ENCODE measurements at places on chromosomes 12 and 14.

DNA sequence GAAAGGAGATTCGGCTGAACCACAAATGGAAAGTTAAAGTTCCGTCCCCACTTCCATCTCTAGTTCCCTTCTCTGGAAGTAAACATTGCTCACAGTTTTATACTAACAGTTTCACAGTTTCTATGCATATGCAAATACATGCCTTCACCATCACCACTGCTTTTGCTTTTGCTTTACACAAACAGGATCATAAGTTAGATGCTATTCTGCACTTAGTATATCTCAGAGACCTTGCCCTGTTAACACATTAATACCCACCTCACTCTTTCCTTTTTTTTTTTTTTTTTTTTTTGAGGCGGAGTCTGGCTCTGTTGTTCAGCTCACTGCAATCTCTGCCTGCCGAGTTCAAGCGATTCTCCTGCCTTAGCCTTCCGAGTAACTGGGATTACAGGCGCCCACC lies 890 bp downstream of the TEP1 start:
- DNase-seq, result peak; percentile 24

DNA sequence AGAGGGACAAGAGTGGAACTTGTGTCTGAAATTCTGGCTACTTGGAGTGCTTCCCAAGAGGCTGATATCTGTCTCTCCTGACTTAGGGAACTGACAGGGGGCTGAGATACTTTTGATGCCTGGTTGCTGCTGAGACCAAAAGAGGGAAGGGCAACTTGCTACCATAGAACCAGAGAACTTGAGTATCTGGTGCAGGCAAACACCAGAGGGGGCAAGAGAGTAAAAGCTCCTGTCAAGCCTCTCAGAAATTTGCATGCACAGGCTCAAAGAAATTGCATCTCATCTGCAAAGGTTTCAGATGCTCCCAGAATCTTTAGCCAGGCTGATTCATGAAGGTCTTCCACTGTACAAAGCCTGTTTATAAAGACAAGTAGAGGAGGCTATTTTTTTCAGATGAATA lies 391.3 kb upstream of the FOXG1 start:
- peak; percentile 54 for DNase-seq

GRCh38 chr12:78820946-78821345 lies 43.6 kb upstream of the SYT1 start:
- DNase-seq, result no peak

DNA sequence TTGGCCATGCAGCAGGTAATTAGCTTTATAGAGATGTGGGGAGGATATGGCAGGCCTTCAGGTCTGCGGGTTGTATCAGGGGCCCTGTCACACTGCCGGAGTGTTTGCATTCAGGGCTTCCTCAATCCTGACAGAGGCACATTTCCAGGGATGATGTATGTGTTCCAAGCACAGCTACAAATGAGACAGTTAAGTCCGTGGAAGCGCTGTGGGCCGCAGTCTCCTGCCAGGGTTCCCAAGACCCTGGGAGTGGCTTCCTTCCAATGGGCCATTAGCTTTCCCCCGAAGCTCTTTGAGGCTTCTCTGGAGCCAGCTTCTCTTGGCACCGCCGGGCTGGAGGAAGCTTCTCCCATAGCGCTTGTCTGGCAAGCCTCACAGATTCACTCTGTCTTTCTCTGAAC lies 1524.7 kb upstream of the TMEM132C start:
- DNase-seq, result peak; percentile 45

DNA sequence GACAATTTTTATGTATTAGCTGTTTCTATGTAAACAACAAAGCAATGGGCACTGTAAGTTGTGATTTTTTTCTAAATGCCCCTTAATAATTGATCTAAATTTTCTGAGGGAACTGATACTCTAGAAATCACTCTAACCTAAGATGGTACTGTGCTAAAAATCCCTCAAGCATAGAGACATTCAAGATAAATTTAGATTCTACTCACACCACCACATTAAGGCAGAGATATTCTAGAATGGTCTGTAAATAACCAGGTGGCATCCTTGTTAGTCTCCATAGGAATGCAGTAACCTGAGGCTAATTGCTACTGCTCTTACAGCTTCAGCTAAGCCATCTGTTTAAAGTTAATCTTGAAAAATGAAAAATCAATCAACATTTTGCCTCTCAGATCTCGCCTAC lies 87.3 kb downstream of the SLC41A2 start:
- no peak for DNase-seq

GRCh38 chr14:89927186-89927865 lies 27.2 kb downstream of the EFCAB11 start:
- no peak for DNase-seq

DNA sequence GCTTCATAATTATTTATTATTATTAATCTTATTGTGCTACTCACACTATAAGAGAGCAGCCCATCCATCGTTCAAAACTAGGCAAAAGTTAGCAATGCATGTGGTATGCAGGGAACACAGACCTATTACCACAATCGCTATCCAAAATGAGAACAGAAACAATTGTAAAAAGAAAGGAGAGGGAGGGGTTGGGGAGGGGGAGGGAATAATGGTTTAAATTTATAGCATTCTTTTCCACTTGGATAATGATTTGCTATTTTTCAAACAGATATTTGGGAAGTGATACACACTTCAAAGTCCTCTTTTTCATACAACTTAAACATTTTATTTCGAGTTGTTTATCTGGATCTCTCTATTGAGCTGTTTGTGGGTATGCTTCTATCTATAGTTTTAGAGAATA lies 248.6 kb upstream of the SOX5 start:
- peak; percentile 79 for DNase-seq

- no peak for DNase-seq
Observed at GRCh38 chr12:113136128-113136989, 798 bp upstream of the RASAL1 start.

DNA sequence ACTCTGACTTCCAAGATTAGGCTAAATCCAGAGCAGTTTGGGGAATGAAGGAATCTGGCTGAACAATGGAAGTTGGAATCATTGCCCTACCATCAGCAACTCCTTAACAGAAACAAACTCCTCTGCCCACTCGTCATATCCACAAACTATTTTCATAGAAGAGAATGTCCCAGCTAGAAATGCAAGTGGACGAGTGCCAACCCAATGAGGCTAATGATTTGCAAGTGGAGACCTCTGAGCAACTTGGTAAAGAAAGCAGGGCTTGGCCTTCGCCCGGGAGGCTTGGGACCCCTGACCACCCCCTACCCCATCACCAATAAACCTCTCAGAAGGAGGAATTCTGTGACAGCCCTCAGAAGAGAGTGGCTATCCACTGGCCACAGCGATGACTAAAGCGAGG lies 40.0 kb upstream of the DDX11 start:
- DNase-seq, result no peak

DNA sequence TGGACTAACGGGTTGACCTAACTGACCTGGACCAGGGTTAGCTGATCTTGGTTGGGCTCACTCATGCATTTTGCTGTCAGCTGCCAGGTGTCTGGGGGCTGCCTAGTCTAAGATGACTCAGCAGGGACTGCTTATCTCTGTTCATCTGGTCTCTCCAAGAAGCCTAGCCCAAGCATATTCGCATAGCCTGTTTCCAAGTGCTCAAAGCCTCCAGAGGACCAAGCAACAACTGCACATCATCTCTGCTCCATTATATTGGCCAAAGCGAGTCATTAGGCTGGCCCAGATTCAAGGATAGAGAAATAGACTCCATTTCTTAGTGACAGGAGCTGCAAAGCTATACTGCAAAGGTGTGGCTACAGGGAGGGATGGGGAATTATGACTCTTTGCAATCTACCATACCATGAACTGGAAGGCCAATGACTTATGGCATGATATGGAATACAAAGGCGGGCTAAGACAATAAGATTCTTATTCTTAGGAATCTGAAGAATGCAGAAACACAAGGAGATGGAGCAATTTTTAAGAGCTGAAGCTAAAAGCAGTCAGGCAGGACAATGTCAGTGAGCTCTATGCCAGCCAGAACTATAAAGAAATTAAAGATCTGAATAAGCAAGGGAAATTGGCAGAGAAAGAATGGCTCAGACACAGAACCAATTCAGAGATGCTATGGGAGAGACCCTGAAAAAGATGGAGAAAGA lies 194.6 kb upstream of the FSCB start:
- DNase-seq, result no peak

DNA sequence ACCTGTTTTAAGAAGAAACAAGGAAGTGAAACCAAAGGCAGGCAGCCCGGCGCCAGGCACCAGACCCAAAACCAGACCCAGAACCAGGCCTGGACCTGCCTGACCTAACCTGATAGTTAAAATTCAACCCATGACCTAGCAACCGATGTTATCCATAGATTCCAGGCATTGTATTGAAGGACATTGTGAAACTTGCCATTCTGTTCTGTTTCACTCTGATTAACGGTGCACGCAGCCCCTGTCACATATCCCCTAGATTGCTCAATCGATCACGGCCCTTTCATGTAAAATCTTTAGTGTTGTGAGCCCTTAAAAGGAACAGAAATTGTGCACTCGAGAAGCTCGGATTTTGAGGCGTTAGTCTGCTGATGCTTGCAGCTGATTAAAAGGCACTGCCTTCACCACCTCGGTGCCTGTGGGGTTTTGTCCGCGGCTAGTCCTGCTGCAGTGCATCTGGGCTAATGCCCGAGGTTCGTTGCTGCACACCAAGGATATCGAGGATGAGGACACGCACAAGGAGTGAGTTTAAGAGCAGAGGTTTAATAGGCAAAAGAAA lies 262.5 kb upstream of the TMEM132C start:
- DNase-seq, result no peak

- DNase-seq, result no peak
Observed at GRCh38 chr12:2904260-2904659, 13.6 kb downstream of the TULP3 start.

- peak; percentile 38 for DNase-seq
Observed at GRCh38 chr12:90366286-90366685, 588.7 kb downstream of the CCER1 start.

- no peak for DNase-seq
Observed at GRCh38 chr14:55508676-55509075, 68.3 kb upstream of the TBPL2 start.

GRCh38 chr12:85552461-85552860 lies 272.4 kb downstream of the ALX1 start:
- DNase-seq, result no peak

Measured in astrocyte of the spinal cord (primary cell).